ENCODE measurements at places on chromosomes 7 and 10.
A peak's percentile ranks its signal among the peaks of the same experiment; 100 is the strongest.

GRCh38 chr7:64463636-64464375 lies 99.1 kb downstream of the ZNF680 start:
- no peak for DNase-seq

DNA sequence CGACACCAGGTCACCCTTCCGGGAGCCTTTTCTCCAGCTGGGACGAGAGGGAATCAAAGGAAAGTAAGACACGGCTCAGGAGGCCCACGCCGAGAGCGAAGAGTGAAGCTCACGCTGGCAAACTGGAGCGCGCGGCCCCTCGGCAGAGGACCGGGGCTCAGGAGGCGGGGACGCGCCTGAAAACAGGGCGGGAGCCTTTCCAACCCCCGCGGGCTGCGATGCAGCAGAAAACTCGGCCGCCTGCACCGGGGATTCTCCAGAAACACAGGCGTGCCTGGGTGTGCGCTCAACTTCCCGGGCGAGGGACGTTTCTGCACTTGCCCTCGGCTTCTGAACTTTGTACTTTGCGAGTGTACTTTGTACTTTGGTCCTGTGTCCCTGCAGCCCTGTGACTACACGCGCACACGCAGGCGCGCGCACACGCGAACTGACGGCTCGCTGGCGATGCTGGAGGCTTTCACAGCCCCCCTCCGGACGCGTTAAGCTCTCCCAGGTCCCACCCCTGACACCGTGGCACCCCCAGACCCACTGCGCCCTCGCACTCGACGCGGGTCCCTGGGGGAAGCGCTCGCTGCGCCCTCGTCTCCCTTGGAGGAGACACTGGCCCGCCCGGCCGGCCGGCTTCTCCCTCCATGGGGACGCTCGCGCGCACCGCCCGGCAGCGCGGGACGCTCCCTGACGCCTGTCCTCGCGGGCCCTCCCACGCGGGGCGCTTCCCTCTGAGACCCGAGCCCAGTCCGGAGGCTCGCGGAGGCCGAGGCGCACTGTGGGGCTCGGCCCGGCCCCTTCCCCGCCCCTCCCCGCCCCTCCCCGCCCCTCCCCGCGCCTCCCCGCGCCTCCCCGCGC lies 588 bp upstream of the PAOX start:
- DNase-seq, result peak; percentile 26

- DNase-seq, result no peak
Observed at GRCh38 chr7:12701433-12701832, 14.0 kb downstream of the ARL4A start.

DNA sequence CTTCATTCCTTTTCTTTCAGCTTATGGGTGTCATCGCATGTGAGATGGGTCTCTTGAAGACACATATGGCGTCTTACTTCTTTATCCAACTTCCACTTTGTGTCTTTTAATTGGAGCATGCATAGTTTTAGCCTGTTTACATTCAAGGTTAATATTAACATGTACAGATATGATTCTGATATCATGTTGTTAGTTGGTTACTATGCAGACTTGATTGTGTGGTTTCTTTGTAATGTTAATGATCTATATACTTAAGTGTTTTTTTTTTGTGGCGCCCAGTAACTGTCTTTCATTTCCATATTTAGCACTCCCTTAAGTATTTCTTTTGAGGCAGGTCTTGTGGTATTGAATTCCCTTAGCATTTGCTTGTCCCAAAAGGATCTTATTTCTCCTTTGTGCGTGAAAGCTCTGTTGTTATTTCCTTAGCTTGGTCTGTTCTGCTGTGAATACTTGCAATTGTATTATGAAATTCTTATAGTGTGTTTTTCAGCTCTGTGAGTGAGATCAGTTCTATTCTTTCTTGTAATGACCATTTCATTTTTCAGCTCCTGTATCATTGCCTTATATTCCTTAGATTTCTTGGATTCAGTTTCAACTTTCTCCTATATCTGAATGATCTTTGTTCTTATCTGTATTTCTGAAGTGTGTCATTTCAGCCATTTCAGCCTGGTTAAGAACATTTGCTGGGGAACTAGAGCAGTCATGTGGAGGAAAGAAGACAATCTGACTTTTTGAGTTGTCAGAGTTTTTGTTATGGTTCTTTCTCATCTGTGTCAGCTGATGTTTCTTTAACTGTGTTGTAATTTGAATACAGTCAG lies 88.4 kb downstream of the ABCA13 start:
- DNase-seq, result no peak

DNA sequence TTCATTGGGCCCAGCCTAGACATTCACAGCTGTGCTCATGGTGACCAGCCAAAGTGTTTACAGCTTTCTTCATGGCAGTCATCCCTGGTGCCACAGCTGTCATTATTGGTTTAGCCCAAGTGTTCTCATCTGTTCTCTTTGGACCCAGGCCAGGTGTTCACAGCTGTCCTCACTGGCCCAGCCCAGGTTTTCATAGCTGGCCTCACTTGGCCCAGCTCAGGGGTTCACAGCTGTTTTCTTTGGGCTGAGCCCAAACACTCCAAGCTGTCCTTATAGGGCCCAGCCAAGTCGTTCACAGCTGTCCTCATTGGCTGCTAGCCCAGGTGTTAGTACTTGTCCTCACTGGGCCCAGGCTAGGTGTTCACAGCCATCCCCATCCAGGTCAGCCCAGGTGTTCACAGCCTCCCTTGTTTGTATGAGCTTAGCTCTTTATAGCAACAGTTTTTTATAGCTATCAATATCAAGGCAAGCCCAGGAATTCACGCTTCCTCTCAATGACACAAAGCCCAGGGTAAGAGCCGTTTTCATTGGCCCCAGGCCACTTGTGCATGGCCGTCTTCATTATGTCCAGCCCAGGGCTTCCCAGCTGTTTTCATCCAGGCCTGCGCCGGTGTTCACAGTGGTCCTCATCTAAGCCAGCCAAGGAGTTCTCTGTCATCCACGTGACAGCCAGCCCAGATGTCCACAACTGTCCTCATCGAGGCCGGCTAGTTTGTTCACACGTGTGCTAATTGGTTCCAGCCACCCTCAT lies 11.6 kb downstream of the FRG2B start:
- DNase-seq, result no peak

- DNase-seq, result no peak
Observed at GRCh38 chr7:125857606-125858005, 928.0 kb upstream of the POT1 start.

GRCh38 chr7:122300956-122301833 lies 3.4 kb downstream of the FEZF1 start:
- no peak for DNase-seq

DNA sequence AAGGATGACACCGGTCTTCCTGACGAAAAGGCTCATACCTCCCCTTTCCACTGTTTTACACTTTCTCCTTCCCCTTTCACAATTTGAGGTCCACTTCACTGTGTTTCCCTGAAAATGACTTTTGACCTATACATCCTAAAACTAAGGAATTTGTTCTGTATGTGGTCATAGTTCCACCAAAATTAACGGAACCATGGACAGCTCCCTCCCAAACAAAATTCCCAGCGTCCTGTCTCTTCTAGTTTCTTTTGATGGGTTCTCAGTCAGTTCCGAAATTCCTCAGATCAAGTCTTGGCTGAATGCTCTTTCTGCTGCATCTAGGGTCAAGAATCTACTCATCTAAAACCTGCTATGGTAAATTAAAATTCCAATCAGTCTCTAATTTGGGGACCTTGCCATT lies 1191.9 kb downstream of the CNTNAP2 start:
- no peak for DNase-seq

DNA sequence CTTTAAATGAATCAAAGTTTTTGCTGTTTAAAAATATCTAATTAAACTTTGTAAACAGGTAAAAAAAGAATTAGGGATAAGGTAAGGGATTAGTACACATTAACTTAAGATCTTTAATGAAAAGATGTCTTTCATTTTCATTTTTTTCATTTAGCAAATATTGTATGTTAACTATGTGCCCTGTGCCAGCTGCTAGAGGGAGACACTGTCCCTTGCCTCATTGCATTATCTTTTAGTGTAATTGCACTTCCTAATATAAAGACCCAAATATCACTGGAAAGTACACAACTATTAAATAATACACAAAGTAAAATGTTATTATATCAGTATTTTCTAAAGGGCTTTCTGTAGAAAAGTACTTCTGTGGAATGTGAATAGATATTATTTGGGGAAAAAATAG lies 102.7 kb downstream of the GPR37 start:
- DNase-seq, result no peak

All from stimulated activated CD8-positive, alpha-beta memory T cell treated with anti-CD3 and anti-CD28 coated beads, Interleukin-4, amount 100 ng/mL, for 1 hour (primary cell).